Body of pancreas (tissue), 4 donors: ENCODE measurements at places on chromosomes 12 and 14. TPM values are rescaled to one million over a fixed set of nuclear protein-coding genes. Genes with fewer than 3 reads are reported as not detected.

GRCh38 chr12:111954969-111955368 is 58.0 kb downstream of the TMEM116 start:
- no peaks in the 10 kb centered on the region for H3K27me3 ChIP-seq
- no peak overlapping the region for H3K4me3 ChIP-seq
- DNase-seq, result no peak

DNA sequence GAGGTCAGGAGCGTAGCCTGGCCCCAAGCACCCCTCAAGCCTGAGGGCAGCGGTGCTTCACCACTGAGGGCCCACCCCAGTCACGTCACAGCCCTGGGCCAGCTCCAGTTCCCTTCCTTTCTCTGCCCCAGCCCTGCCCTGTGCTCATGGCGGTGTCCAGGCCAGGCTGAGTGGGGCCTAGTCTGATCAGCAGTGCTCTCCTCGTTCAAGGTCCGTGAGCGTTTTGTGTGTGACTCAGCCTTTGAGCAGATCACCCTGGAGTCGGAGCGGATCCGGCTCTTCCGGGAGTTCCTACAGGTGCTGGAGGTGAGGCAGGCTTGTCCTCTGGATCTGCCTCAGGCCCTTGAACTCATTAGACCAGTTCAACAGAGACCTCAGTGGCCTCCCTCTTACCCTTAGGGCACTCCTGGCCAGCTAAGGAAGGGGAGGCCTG is 19.0 kb downstream of the PRPF40B start:
- H3K4me1 ChIP-seq, result no peaks in the 10 kb centered on the region
- DNase-seq, result no peak
- H3K4me3 ChIP-seq, result no peak overlapping the region

Gene FOXA1
- 0.26 TPM for total RNA-seq

- no peaks in the 10 kb centered on the region for H3K36me3 ChIP-seq
- no peak for DNase-seq
- no peak overlapping the region for H3K4me3 ChIP-seq
- no peaks in the 10 kb centered on the region for H3K27me3 ChIP-seq
- H3K27ac ChIP-seq, result no peak overlapping the region
These were observed 87.3 kb upstream of the RFLNA start for GRCh38 chr12:124207617-124208016.

Gene WSCD2
- 0.26 TPM for total RNA-seq

DNA sequence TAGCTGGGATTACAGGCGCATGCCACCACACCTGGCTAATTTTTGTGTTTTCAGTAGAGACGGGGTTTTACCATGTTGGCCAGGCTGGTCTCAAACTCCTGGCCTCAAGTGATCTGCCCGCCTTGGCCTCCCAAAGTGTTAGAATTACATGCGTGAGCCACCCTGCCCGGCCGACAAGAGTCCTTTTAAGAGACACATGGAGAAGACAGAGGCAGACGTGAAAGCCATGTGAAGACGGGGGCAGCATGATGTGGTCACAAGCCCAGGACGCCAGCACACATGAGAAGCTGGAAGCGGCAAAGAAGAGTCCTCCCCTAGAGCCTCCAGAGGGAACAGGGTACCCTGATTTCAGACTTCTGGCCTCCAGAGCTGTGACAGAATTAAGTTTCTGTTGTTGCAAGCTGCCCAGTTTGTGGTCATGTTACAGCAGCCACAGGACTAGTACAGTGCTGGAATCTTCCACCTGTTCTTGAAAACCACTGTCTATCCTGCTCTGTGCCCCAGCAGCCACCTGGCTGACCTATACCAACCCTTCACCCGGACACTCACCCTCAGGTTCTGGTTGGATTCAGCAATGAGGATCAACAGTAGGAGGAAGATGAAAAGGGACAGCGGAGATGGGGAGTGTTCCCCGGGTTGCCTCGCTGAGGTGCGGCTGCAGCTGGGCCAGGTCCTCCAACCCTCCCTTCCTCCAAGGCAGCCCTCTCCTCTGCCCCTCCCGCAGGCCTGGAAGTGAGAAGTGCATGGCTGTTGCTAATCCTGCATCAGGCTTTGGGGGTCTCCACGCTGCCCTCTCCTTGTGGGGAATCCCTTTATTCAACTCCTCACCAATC is 16.9 kb downstream of the VPS37B start:
- H3K4me1 ChIP-seq, result peaks cover 76% of the 10 kb centered on the region
- DNase-seq, result no peak
- H3K27ac ChIP-seq, result no peak overlapping the region
- H3K36me3 ChIP-seq, result no peaks in the 10 kb centered on the region

GRCh38 chr14:75604979-75605851 is 26.8 kb downstream of the FLVCR2 start:
- H3K27me3 ChIP-seq, result no peaks in the 10 kb centered on the region
- no peak overlapping the region for H3K27ac ChIP-seq
- H3K4me3 ChIP-seq, result no peak overlapping the region
- no peaks in the 10 kb centered on the region for H3K4me1 ChIP-seq
- no peaks in the 10 kb centered on the region for H3K36me3 ChIP-seq

Gene MYO1H
- total RNA-seq, result not detected

Gene ASIC1
- 0.52 TPM for total RNA-seq

Gene KRT4
- not detected for total RNA-seq

- peaks cover 3% of the 10 kb centered on the region for H3K4me1 ChIP-seq
- no peak overlapping the region for H3K27ac ChIP-seq
- no peak overlapping the region for H3K4me3 ChIP-seq
- H3K27me3 ChIP-seq, result no peaks in the 10 kb centered on the region
These were observed 40.9 kb downstream of the PDE6H start for GRCh38 chr12:15013634-15014179.

Gene GLIPR1L1
- not detected for total RNA-seq

DNA sequence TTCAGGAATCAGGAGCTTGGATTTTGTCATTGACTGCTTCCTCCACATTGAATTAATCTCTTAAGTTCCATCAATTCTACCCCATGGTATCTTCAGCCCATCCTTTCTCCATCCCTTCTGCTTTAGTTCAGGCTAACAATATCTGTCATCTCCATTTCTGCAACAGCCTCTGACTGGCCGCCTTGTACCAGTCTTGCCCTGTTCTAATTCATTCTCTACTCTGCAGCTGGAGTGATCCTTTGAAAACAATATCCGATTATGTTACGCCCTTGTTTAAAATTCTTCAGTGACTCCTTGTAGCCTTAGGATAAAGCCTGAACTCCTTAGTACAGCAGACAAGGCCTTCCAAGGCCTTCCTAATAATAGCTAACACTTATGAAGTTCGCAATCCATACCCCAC is 170.2 kb downstream of the ETV6 start:
- H3K36me3 ChIP-seq, result no peaks in the 10 kb centered on the region
- H3K27ac ChIP-seq, result no peak overlapping the region
- DNase-seq, result no peak
- H3K27me3 ChIP-seq, result no peaks in the 10 kb centered on the region
- no peak overlapping the region for H3K4me3 ChIP-seq
- peaks cover 14% of the 10 kb centered on the region for H3K4me1 ChIP-seq

GRCh38 chr12:75756771-75757170 is 245.4 kb upstream of the KRR1 start:
- no peak overlapping the region for H3K4me3 ChIP-seq
- no peak for DNase-seq
- peaks cover 5% of the 10 kb centered on the region for H3K4me1 ChIP-seq
- H3K27me3 ChIP-seq, result no peaks in the 10 kb centered on the region

DNA sequence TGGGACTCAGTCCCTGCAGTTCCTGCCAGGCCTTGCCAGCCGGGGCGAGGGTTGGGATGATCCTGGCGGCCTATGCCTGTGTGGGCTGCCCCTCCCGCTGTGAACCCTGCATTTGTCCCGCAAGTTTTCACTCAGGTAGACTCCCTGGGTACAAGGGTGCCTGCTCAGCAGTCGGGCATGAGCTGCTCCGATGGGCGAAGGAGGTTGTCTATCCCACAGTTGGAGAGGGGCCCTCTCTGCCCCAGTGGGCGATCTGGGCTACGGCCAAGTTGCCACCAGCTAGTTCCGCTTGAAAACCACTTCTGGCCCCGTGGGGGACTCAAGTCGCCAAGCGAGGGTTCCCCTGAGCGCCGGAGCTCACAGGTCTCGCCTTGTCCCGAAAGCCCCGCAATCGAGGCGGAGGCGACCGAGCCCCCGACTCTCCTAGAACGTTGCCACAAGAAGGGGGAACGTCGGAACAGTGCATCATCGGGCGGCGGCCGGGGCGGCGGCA is 365 bp upstream of the TPI1 start:
- peaks cover 38% of the 10 kb centered on the region for H3K4me1 ChIP-seq
- peak; percentile 48 for DNase-seq
- H3K36me3 ChIP-seq, result no peaks in the 10 kb centered on the region
- peak overlapping the region; percentile 52 for H3K27ac ChIP-seq
- H3K27me3 ChIP-seq, result no peaks in the 10 kb centered on the region

DNA sequence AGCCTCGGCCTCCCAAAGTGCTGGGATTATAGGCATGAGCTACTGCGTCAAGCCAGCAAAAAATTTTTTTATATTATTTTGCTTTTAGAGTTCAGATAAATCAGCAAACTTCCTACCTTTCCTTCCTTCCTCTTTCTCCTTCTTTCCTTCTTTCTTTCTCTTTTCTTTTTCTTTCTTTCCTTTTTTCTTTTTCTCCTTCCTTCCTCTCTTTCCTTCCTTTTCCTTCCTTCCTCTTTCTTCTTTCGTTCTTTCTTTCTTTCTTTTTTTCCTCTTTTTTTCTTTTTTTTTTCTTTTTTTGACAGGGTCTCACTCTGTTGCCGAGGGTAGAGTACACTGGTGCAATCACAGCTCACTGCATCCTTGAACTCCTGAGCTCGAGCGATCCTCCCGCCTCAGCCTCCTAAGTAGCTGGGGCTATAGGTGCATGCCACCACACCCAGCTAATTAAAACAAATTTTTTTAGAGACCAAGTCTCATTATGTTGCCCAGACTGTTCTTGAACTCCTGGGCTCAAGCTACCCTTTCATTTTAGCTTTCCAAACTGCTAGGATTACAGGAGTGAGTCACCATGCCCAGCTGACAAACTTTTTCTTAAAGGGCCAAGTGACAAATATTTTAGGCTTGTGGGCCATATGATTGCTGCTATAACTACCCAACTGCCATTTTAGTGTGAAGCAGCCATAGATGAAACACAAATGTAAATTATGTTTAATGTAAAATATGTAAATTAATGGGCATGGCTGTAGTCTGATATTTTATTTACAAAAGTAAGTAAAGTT is 7.1 kb upstream of the WASHC4 start:
- no peaks in the 10 kb centered on the region for H3K36me3 ChIP-seq
- no peak overlapping the region for H3K27ac ChIP-seq
- H3K4me3 ChIP-seq, result no peak overlapping the region

GRCh38 chr12:62834406-62834805 is 100.5 kb downstream of the PPM1H start:
- no peaks in the 10 kb centered on the region for H3K4me1 ChIP-seq
- no peak overlapping the region for H3K27ac ChIP-seq
- no peak for DNase-seq
- no peaks in the 10 kb centered on the region for H3K36me3 ChIP-seq
- H3K27me3 ChIP-seq, result no peaks in the 10 kb centered on the region

GRCh38 chr12:64099397-64099796 is 122.7 kb downstream of the KICS2 start:
- no peaks in the 10 kb centered on the region for H3K36me3 ChIP-seq
- no peak for DNase-seq
- H3K4me1 ChIP-seq, result peaks cover 26% of the 10 kb centered on the region
- H3K4me3 ChIP-seq, result no peak overlapping the region
- no peaks in the 10 kb centered on the region for H3K27me3 ChIP-seq

Gene HELB
- 3.6 TPM for total RNA-seq

DNA sequence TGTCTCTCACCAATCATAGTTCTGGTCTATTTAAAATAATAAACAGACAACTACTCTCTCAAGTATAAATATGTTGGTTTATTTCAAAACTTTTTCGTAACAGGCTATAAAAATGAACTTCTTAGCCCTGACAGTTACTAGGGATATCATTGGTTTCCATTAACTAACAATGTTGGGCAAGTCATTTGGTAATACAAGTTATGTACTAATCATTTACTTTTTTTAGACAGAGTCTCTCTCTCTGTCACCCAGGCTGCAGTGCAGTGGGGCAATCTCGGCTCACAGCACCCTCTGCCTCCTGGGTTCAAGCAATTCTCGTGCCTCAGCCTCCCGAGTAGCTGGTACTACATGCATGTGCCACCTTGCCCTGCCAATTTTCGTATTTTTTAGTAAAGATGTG is 14.6 kb upstream of the KANSL2 start:
- peaks cover 37% of the 10 kb centered on the region for H3K36me3 ChIP-seq
- H3K4me1 ChIP-seq, result no peaks in the 10 kb centered on the region
- H3K27ac ChIP-seq, result no peak overlapping the region

- H3K27ac ChIP-seq, result no peak overlapping the region
- H3K4me3 ChIP-seq, result no peak overlapping the region
- H3K4me1 ChIP-seq, result no peaks in the 10 kb centered on the region
These were observed 44.5 kb downstream of the LRRC9 start for GRCh38 chr14:59964251-59965007.

GRCh38 chr12:119758722-119759121 is 90.8 kb downstream of the PRKAB1 start:
- no peak overlapping the region for H3K27ac ChIP-seq
- H3K27me3 ChIP-seq, result no peaks in the 10 kb centered on the region
- H3K4me1 ChIP-seq, result no peaks in the 10 kb centered on the region
- DNase-seq, result no peak

Gene DDX55
- total RNA-seq, result 16.1 TPM

Gene TMEM119
- total RNA-seq, result 6.5 TPM

DNA sequence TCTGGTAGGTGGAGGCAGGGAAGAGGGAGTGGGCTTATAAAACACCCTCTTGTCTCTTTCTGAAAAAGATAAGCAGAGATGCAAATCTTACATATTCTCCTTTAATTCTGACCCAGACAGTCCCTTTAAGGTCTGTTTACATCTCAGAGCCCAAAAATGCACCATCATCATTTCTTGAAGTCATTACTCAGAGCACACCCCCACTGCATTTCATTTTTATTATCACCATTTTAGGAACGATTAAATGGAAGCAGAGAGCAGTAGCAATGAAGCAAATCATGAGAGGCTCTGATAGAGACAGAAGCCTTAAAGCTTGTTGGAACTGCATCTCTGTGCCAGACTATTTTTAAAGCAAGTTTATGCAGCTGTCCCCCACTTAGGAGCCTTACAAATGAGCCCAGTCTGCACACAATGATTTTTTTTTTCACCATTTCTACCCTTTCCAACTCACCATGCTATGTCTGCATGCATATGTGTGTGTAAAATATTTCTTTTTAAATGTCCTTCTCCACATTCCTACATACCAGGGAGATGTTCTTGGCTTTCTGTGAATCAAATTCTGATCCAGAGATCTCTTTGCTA is 311.0 kb downstream of the GRIN2B start:
- no peak for DNase-seq
- H3K4me3 ChIP-seq, result no peak overlapping the region
- H3K4me1 ChIP-seq, result no peaks in the 10 kb centered on the region
- H3K27me3 ChIP-seq, result no peaks in the 10 kb centered on the region
- H3K36me3 ChIP-seq, result no peaks in the 10 kb centered on the region
- no peak overlapping the region for H3K27ac ChIP-seq

GRCh38 chr12:132253698-132254480 is 75.5 kb downstream of the GALNT9 start:
- H3K4me1 ChIP-seq, result no peaks in the 10 kb centered on the region
- H3K36me3 ChIP-seq, result no peaks in the 10 kb centered on the region
- no peak overlapping the region for H3K27ac ChIP-seq
- no peak overlapping the region for H3K4me3 ChIP-seq

GRCh38 chr12:132157733-132158409 is 13.6 kb downstream of the NOC4L start:
- H3K4me1 ChIP-seq, result peaks cover 8% of the 10 kb centered on the region
- DNase-seq, result no peak
- peaks cover 3% of the 10 kb centered on the region for H3K36me3 ChIP-seq
- H3K4me3 ChIP-seq, result no peak overlapping the region

Gene KERA
- not detected for total RNA-seq

Gene GPRC5D
- total RNA-seq, result not detected
